Activated CD4-positive, alpha-beta T cell treated with anti-CD3 and anti-CD28 coated beads, Interleukin-2, amount 50 U/mL, for 48 hours (primary cell): ENCODE measurements at places on chromosomes 5 and 9.

GRCh38 chr5:153358315-153358976, 132.0 kb upstream of the GRIA1 start:
- no peak for DNase-seq

- no peak for DNase-seq
Observed at GRCh38 chr5:128228008-128228407, 144.4 kb downstream of the SLC12A2 start.

- no peak for DNase-seq
Observed at GRCh38 chr5:34047774-34048572, 5.0 kb upstream of the C1QTNF3 start.

DNA sequence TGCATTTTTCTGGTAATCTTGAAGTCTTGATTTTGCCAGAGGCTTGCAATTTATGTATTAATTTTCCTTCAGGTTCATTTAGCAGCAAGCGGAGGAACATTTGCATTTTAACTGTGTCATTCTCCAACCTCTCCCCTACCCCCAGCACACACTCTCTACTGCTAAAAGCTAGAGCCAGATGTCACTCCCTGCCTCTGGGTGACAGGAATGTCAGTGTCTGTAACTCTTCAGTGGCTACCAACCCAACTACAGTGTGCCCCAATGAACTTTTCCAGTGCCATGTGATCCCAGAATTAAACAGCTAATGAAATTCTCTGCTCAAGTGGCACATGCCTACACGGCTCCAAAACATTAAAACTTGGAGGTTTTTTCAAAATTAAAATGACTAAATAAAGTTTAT, 260.3 kb downstream of the GOLPH3 start:
- DNase-seq, result no peak

GRCh38 chr9:130845901-130846481, 10.9 kb downstream of the ABL1 start:
- DNase-seq, result no peak

DNA sequence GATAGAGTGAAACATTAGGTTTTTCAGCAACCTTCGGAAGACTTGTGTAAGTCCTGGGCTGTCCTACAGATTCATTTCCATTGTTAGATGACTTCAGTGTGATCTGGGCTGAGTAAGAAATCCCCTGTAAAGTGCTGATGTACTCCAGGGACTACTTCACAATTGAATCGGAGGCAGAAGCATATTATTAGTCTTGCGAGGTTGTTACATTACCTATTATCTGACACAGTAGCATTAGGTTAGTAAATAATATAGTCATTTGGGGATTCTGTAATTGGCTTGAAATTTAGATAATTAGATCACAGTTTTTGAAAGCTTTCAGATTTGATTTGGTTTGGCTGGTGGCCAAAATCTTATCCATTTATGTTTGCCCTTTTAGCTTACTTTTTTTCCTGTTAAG, 62.4 kb downstream of the DMRT1 start:
- no peak for DNase-seq

- DNase-seq, result no peak
Observed at GRCh38 chr5:143279698-143280097, 123.8 kb downstream of the NR3C1 start.

DNA sequence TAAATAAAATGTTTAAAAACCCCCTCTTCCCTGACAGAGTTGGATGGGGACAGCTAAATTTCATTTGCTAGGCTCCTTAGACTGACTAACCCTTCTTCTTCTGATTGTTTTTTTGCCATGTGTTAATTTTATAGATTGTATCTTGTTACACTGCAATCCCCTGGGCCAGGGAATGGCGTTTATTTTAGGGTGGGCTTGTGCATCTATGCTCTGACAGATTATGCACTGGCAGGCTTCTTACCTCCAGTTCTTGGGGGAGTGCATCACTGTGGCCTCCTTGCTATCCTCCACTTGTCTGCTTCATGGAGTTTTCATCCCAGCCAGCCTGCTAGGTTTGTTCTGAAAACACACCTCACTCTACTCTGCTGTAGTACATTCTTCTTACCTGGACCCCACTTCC, 159.8 kb downstream of the DROSHA start:
- DNase-seq, result no peak

DNA sequence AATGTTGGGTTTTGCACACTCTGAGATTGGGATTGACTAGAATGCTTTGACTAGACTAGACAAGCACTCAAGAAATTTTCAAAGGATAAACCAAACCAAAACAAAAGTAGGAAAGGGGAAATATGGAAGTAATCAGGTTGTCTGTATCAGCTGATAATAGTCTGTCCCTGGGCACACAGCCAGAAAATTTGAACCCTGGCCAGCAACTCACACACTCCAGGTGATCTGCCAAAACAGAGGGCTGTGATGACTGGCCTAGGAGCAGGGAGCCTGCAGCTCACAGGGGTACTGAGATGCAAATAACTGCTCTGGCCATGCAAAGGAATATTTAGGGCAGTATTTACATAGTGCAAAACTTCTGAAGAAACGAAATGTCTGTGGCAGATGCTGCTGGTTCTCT, 112.3 kb upstream of the SMIM23 start:
- no peak for DNase-seq

DNA sequence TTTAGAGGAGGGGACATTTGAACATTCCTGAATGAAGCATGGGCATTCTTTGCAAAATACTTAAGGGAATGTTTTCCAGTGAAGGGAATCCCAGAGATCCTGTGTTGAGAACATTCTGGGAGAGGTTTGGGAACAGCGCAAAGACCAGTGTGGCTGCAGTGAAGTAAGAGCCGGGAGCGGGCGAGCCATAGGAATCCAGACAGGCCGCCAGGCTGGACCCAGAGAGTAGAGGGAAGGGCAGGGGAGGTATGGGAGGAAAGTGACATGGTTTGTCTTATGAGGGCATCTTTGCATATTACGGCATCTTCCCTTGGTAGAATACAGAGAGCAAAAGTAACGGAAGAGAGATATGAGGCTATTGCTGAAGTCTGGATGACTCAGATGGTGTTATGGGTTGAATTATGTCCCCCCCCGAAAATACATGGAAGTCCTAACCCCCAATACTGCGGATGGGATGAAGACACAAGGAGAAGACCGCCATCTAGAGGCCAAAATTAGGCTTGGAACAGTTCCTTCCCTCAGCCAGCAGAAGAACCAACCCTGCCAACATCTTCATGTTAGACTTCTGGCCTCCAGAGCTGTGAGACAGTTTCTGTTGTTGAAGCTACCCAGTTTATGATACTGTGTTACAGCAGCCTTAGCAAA, 268.2 kb downstream of the MAST4 start:
- DNase-seq, result peak; percentile 5

DNA sequence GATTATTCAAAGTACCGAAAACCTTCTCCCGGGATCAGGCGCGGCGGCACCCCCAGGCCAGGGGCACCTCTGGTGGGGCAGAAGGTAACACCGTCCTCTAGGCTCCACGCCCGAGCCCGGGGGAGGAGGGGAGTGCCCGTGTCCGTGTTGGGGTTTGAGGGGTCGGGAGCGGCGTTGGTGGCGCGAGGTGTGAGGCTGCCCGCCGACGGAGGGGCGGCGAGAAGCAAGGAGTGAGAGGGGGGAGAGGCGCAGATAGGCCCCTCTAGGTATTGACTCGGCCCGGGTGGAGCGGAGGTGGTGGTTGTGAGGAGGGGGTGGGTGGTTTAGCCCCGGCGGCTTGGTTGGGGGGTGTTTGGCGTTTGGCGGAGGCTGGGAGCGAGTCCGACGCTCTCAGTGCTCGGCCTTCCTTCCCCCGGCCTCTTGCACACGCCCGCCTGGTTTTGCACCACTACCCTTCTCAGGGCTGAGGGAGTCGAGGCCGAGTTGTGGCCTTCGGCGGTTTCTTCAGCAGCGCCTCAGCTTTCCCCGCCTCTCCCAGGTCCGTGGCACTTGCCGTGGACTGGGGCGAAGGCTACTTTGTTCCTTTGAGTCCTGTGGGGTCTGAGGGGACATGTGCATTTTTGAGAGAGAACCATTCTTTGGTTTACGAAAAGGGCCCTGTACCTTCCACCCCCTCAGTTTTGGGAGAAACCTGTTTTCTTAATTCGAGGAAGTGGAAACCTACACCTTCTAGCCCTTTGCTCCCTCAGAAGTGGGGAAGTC, 450 bp downstream of the GPBP1 start:
- peak; percentile 42 for DNase-seq

DNA sequence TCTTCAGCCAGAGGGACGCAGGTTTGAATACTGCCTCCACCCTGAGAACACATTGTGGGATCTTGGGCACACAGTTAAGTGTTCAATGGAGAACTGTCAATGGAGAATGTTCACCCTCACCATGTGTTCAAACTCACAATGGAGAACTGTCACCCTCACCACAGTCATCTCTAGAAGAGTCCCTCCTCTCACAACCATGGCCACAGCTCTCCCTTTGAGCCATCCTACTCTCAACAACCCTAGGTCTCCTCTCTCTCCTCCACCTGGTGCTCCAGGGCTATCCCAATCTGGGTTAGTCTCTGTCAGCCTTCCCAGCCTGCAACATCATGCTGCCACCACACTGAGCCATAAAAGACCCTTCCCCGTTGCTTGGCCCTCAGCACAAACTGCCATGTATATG, 36.3 kb upstream of the HAND1 start:
- DNase-seq, result no peak
